ENCODE measurements at places on chromosomes 13 and 19.

DNA sequence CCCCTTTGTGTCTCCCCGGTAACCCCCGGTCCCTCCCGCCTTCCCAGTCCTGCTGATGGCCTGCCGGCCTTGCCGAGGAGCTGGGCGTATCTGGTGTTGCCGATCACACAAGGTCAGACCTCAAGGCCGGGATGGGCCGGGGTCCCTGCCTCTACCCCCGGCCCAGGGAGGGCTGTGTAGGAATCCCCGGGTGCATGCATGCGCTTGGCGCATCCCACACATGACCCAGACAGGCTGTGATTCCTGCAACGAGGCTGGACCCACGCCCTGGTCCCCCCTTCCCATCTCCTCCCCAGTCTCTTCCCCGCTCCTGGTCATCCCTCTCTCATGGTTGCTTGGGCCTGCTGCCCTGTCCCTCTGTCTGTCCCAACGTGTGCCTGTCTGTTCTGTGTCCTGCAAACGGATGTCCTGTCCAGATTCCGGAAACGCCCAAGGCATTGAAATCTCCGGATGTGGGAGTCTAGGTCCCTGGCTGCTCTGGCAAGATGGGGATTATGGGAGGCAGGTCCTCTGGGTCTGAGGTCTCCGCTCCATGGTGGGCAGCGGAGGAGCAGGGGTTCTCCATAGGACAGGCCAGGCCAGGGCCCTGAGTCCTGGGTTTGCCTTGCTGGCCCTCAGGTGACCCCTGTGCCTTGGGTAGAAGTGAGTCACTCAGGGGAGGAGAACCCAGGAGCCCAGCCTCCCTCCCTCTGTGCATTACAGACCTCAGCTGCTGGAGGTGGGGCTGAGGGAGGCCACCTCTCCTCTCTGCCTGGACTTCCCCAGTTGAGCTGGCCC lies 1.6 kb downstream of the PKN1 start:
- no peak for DNase-seq

- no peak for DNase-seq
Measured at GRCh38 chr19:54888239-54888638, 14.2 kb downstream of the FCAR start.

GRCh38 chr13:59356607-59357006 lies 807.1 kb downstream of the DIAPH3 start:
- DNase-seq = no peak

DNA sequence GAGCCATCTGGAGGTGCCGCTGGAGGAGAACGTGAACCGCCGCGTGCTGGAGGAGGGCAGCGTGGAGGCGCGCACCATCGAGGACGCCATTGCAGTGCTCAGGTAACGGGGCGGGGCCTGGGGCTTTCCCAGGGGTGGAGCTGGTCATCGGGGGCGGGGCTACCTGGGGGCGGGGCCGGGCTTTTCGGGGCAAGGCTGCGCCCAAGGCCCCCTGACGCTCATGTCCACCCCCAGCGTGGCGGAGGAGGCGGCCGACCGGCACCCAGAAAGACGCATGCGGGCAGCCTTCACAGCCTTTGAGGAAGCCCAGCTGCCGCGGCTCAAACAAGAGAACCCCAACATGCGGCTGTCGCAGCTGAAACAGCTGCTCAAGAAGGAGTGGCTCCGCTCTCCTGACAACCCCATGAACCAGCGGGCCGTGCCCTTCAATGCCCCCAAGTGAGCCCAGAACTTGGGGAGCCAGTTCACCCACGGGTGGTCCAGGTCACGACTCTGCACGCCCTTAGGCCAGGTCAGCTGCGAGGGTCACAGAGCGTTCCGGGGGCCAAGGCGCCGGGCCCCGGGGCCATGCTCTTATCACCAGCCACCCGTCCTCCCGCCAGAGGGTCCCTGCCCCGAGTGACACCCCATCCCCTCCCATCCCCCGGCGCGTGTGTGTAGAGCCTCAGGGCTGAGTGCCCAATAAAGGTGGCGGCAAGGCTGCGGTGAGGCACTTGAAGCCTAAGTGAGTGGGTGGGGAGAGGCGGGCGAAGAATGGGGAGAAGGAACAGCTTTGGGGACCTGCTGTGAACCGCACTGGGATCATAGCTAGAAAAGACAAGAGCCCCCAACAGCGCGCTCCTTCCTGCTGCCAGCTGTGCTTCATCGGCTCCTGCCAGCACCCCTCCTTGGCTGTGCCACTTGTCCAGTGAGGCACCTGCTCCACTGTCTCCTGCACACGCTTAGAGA lies 10.7 kb downstream of the CCDC124 start:
- no peak for DNase-seq

DNA sequence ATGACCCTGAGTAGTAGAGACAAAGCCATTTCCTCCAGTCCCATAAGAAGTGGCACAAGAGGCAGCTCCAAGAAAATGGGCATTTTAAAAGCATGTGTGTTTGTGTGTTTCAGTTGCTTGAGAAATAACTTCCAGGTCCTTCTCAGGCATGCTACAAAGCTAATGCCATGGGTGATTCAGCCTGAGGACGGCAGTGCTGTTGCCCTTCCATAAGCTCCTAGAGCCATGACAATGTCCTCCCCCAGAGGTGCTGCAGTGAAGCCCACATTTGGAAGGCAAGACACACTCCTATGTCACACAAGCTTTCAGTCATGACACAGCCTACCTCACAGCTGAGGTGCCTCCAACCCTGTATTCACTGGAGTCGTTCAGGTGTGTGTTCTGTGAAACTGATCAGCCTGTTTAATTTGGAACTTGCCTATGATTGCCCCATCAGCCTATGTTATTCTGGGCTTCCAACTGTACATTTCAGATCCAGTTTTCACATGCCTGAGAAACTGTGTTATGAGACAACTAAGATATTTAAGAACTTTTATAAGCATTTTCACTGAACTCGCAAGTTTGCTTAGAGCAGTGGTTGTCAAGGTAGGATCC lies 213.6 kb downstream of the FOXO1 start:
- DNase-seq = no peak

- DNase-seq = peak; percentile 12
Measured at GRCh38 chr13:97434397-97435201, 630 bp downstream of the RAP2A start.

Data from stimulated activated CD8-positive, alpha-beta memory T cell treated with anti-CD3 and anti-CD28 coated beads, Interleukin-4, amount 100 ng/mL, for 4 hours (primary cell).